ENCODE measurements at places on chromosomes 7 and 10. TPM values are rescaled to one million over a fixed set of nuclear protein-coding genes. Genes with fewer than 3 reads are reported as not detected.

The CAMK2B gene
- 26.7 TPM for total RNA-seq

The INHBA gene
- total RNA-seq: 5.5 TPM

The LRGUK gene
- total RNA-seq: 1.6 TPM

The PIP gene
- 11.3 TPM for total RNA-seq

The JMJD1C gene
- total RNA-seq: 187 TPM

The SMIM30 gene
- total RNA-seq: 65.2 TPM

The GLUD1 gene
- 144 TPM for total RNA-seq

The NUP42 gene
- total RNA-seq: 44.5 TPM

The H2BK1 gene
- total RNA-seq: not detected

The GRID2IP gene
- 0.31 TPM for total RNA-seq

The TSPAN33 gene
- total RNA-seq: 20.8 TPM

The DHX32 gene
- total RNA-seq: 29.2 TPM

DNA sequence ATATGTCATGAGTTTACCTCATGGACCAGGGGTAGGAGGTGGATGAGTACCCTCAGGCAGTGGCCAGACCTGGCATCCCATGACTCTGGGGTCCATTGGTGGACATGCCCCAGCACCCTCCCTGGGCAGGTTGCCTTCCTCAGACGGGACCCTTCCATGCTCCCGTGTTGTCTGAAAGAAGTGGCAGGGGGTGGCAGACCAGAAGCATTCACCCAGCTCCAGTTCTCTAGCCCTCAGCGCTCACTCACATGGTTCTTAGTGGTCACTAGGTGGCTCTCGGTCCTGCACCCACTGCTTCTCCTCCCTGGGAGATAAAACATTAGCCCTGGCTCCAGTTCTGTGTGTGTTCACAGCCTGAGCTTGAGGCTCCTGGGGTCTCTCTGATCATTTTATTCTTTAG lies 6.0 kb downstream of the RBP3 start:
- no peak for DNase-seq

- DNase-seq: no peak
These were observed 350.9 kb upstream of the LRGUK start for GRCh38 chr7:133776266-133776665.

DNA sequence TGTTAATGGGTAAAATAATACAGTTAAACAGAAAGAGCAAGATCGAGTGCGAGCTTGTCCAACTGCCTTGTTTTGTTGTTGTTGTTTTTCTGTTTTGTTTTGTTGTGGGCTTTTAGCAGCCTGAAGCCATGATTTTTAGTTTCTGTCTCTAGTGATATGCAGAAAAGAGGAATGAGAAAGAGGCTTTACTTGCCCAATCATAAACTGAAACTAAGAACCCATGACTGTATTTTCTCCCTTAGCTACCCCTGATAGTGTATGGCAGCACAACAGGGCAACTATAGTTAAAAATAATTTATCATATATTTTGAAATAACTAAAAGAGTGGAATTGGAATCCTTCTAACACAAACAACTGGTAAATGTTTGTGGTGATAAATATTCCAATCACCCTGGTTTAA lies 493.9 kb downstream of the GLRX3 start:
- DNase-seq: no peak

DNA sequence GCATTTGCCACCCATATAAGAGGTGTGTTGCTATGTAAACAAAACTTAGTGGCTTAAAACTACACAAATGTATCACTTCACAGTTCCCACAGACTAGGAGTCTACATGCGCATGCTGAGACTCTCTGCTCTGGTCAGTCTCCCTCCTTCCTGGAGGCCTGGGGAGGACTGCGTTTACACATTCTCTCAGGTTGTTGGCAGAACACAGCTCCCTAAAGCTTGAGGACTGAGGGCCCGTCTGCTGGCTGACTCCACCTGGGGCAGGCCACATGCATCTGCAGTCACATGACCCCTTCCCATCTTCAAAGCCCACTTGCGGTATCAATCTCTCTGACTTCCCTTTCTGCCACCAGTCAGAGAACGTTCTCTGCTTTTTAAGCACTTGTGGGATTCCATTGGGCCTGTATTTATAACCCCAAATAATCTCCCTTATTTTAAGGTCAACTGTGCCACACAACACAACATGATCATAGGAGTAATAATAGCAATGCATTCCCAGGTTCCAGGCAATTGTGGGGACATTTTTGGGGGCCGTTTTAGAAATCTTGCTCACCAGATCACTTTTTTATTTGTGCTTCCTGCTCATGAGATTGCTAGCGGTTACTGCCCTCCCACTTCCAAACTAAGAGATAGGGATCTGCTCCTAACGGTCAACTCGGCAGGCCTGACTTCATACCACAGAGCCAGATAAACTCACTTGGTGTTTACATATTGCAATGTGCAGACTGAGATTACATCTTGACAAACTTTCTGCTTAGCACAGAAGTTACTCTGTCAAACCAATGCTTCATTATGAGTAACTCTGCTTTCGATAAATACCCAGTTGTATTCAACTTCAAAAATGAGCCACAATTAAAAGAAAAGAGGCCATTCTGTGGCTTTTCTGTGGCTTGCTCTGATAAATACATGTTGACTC lies 96.3 kb downstream of the ALOX5 start:
- no peak for DNase-seq

DNA sequence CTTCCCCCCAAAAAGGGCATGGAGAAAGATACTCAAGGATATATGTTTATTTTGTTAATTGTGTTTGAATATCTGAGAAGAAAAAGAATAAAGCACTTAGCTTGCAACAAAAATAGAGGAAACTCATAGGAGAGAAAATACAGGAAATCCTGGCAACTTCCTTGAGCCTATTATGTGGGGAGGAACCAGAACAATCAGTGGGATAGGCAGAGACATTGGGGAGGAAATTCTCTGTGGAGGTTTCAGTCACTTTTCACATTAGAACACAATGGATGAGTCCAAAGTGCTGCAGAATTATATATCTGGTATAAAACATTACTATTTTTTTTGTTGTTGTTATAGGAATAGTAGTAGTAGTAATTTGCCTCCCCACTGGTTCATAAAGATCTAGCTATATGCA lies 240.1 kb downstream of the THSD7A start:
- DNase-seq: no peak

GRCh38 chr7:130947792-130948580 lies 214.0 kb upstream of the KLF14 start:
- no peak for DNase-seq

GRCh38 chr10:104308439-104308903 lies 29.8 kb downstream of the ITPRIP start:
- no peak for DNase-seq

- no peak for DNase-seq
These were observed 6.6 kb downstream of the LAT2 start for GRCh38 chr7:74216361-74216761.

GRCh38 chr7:103928581-103928980 lies 60.9 kb downstream of the RELN start:
- DNase-seq: no peak

DNA sequence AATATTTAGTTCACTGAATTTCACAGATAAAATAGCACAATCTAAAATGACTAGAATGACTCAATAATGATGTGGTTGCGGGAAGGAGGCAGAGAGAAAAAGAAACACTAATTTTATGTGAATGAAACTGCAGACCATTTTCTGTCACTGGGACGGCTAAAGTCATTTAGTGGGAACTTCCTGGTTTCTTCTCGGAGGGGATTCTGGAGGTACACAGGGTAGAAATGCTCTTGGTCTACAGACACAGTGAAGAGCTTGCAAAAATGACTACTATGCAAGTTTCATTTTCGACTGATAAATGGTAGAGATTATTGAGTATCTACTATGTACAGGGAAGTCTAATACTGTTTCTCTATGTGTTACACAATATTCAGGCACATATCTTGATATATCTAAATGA lies 63.5 kb upstream of the LRRN3 start:
- no peak for DNase-seq

DNA sequence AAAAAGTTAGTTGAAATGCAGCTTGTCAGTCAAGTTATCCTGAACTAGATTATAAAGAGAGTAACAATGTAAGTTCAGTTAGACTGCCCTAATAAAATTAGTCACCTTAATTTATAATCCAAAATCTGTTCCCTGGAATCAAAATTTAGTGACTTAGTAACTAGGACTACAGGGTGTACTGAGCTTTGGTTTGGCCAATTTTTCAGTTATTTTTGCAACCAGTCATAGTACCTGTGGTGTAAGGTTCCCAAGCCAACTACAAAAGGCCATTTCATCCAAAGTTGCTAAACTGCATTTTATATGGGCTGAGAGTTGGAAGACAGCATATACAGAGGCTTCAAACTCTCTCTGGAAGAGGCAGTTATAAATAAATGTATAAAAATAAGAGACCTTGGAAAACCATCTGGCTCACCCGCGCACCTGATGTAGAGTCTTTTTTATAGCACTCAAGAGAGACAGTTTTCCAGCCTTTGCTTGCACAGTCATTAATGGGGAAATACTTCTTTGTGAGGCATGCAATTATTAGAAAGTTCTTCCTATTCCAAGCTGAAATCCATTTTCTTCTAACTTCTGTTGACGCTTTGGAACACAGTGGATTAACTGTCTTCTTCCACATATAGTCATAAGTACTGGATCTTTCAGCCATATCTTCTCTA lies 59.2 kb downstream of the PUS7 start:
- no peak for DNase-seq

DNA sequence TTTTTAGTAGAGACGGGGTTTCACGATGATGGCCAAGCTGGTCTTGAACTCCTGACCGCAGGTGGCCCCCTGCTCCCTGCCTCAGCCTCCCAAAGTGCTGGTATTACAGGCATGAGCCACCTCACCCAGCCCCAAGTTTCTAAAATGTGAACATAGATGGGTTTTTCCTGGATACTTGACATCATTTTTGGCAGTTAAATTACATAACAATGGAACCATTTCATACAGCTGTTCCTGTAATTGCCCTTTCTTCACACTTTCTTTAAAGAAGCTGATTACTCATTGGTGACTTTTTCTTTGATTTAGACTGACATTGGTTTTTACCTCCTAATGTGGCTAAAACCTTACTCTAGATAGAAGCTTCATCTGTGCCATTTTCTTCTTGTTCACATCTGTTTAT lies 5.9 kb downstream of the ZKSCAN1 start:
- no peak for DNase-seq

GRCh38 chr10:132859084-132859855 lies 73.3 kb upstream of the NKX6-2 start:
- no peak for DNase-seq

GRCh38 chr10:99832439-99832838 lies 50.0 kb downstream of the ABCC2 start:
- DNase-seq: no peak

DNA sequence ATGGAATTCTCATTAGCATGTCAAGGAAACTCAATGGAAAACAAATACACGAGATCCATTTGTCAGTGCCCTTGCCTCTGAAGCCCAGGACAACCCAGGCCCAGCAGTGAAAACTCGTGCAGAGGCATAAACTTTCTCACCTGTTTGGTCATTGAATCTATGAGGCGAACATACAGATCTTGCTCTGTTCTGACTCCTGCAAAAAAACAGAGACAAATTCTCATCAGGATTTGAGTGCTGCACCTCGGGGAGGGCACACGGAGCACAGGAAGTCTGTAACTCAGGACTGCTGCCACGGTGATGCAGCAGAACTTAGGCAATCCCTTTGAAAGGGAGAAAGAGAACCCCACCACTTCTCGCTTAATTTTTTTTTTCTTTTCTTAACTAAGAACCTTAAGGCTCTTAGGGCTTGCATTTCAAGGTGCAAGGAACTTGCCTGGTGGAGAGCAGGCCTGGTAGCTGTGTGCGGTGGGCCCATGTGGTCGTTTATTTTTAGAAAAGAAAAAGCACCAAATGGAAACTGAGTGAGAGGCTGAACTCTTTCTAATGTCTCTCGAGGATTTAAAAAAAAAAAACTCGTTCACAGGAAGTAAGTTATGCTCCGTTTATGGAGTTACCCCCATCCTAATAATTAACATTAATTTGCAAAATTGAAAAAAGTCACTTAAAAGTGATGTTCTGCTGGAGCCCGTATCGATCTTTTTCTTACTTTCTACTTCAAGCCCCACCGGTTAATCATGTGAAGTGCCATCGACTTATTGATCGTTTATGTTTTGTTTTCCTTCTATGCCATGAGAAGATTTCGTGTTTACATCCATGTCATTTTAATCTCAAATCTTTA lies 1.8 kb downstream of the EBF3 start:
- peak; percentile 69 for DNase-seq

DNA sequence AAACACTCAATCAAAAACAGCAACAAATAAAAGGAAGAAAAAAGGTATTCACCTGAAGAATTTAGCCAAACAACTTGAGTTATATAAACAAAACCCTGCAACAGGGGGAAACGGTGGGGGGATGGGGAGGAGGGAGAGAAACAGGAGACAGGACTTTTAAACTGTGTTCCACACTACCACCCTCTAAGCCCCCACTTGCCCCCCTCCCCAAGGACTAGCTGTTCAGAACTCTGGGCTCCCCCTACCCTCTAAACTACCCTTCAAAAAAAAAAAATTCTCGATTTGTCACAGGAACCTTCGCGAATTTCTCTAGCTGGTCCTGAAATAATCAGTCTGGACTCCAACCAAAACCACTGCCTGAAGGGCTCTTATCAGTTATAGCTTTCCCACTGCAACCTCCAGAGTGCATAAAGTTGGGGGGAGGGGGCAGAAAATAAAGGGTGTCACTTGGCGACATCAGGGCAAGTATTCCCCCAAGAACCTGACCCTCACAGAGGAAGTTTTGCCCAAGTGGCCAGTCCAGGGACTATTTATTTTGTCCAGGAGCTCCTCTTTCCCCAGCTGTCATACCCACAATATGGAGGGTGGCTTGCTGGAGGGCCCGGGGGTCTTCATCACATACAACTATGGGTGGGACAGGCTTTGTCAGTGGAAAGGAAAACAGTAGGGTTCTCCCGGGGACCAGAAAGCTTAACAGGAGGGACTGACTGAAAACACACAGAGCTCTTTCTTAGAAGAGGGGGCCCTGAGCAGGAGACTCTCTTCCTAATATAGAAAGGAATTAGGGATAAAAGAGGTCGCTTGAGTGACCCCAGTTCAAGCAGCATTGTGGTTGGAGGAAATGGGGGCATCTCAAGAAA lies 1.3 kb downstream of the UBE2H start:
- DNase-seq: peak; percentile 61

- peak; percentile 47 for DNase-seq
These were observed 84.0 kb upstream of the FAM3C start for GRCh38 chr7:121480058-121480457.

DNA sequence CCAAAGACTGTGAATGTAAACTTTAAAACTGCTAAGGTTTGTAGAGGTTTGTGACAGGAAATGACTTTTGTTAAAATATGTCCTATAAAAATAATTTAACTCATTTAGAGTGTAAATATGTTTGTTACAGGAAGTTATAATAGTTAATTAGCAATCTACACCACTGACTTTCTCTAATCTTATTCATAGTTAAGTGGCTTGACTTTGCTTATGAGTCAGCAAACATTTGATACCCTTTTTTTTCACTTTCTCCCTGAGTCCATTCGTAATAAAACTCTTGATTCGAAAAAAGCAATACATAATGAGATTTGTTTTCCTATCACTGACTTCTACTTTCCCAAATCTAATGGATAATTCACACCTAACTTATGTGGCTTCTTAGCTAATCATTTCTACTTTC lies 317.7 kb upstream of the SEMA3C start:
- DNase-seq: no peak

GRCh38 chr10:132133005-132133404 lies 53.7 kb upstream of the DPYSL4 start:
- peak; percentile 35 for DNase-seq
